ENCODE measurements at places on chromosomes 1 and 21.

DNA sequence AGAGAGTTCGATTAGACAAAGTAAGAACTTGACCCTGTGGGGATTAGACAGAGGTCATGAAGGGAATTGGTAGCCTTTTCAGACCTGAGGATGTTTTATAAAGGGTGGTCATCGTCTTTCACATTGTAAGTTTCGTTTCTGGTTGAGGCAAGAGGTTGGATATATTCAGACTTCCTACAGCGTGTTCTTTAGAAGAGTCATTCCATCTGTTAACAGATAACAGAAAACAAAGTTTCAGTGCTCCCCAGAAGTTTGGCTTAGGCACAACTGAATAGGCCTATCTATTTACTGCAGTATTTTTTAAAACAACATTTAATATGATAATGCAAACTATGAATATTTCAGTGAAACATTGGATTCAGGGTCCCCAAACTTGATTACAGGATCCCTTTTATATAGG is 17.1 kb upstream of the IVNS1ABP start:
- DNase-seq, result no peak

DNA sequence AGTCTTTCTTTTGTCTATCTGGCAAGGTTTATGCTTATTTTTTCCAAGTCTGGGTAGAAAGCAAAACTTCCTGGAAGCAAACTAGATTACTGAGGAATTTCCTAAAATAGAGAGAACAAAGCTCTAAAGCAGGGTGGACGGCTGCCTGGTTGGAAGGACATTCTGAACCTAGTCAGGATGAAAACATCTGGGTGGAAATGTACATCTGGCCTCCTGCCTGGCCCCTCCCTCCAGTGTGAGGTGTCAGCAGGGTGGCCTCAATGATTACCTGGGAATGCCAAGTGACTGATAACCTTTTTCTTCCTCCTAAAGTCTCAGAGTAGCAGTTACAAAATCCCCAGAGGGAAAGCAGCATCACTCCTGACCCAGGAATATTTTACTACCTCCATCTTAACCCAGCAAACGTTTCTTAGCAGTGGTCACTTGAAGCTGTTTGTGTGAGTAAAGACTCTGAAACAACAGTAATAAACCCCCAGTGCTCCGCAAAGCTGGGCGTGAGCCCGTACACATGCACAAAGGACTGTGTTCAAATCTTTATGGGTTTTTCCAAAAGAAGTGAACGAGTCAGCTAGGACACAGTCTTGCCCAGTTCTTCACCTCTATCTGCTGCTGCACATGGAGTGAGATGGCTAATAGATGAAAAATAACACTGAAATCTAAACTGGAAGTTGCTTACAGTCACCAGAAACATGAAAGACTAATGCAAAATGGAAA is 18.9 kb downstream of the ANGPTL7 start:
- DNase-seq, result no peak

GRCh38 chr1:241308471-241308870 is 48.5 kb downstream of the RGS7 start:
- DNase-seq, result no peak

DNA sequence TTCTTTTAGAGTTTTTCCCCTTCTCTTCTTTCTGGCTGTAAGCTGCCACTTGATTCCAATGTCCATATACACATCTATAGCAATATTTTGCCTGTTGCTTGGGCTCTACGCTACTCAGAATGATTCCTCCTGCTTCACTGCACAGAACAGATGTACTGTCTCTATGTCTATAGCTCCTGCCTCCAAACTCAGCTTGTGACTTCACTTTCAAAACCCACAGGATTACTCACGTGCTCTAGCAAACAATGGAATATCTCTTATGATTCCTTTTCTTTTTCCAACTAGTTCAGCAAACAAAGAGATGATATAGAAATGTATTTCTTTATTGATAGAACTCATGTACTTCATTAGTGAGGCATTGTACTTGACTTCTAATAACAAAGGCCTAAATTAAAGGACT is 80.5 kb upstream of the SOX13 start:
- DNase-seq, result no peak

GRCh38 chr1:25140073-25140797 is 92.1 kb downstream of the SYF2 start:
- no peak for DNase-seq

DNA sequence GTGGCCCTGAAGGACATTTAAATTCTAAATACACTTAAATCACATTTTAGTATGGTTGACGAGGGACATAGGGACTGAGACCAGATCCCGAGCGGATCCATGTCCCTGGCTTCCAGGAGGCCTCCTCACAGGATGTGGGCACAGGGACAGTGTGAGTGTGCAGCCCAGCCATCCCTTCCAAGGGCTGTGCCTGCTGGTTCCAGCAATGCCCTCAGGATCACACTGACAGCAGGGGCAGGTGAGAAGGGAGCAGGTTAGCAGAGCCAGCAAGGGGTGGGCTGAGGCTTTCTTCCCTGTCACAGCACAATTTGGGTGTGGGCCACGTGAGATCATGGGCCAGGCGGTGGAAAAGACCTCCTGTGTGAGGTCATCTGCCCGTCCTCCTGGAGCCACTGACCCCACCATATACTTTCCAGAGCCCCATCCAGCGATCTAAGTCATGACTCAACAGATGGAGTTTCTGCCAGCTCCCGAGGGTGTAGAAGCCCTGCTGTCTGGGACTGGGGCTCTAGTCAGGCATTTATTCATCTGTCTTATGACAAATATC is 37.0 kb upstream of the PRSS38 start:
- DNase-seq, result no peak

DNA sequence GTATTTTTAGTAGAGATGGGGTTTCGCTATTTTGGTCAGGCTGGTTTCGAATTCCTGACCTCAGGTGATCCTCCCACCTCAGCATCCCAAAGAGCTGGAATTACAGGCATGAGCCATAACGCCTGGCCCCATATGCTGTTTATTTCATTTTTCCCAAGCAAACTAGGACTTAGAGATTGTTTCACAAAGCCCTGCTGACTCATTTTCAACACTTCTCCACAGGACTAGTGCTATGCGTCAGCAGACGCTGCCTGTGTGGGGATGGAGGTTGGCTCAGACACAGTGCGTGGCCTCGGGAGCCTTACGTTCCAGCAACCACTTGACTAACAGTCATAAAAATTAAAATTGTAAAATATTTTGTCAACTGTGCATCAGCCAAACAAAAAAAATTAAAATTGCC is 22.7 kb downstream of the PKNOX1 start:
- no peak for DNase-seq

DNA sequence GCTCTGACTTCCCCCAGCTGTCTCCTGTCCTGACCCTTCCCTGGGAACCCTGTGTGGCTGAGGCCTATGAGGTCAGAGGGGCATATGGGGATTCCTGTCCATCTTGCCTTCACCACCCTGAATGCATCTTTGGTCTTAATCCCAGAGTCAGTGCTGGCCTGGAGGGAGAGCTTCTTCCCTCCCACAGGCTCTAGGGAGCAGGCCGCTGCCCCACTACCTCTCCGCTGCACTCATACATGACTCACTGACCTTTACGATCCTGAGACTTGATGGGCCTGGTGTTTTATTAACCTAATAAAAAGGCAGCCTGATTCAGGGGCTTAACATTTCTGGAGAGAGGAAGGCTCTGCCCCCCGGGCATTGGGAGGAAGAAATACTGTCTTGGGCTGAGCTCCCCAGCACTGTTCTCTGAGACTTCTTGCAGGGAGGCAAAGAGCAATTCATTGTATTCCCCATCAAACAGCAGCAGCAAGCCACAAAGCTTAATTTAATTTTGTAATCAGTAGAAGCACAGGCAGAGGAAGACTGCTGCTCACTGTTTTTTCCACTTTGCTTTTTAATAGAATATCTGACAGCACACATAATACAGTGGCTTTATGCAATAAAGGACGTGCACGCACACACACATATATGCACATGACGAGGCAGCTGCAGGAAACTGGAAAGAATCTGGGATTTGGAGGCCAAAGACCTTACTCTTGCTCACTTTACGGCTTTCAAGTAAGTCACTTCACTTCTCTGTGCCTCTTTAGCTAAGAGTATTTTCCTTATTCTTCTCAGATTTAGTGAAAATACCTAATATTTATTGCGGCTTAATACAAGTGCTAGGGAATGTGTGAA is 89.2 kb upstream of the GRIK3 start:
- no peak for DNase-seq

DNA sequence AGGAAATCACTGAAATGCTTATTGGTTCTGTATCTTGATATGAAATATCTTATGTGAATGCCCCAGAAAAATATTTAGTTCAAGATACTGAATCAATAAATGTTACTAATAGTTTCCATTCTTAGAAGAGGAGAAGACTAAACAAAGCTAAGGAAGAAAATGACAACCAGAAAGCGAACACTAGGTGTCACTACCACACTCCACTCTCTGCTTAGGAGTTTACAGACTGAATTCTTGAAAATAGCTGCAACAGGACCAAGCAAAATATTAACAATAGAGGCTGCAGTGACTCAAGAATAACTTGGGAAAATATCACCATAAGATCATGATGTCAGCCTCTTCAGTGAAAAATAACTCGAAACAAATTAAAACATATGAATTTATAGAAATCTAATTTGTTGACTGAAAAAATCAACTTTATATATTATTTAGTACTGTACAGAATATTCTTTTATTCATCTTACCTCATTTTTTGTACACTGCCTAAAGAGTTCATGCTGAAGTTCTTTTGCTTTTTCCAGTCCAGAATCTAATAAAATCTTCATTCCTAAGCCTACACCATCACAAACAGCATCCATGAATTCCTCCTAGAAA is 61.6 kb downstream of the KIF14 start:
- DNase-seq, result no peak

- DNase-seq, result no peak
Measured at GRCh38 chr1:9194024-9194423, 40.5 kb upstream of the H6PD start.

- no peak for DNase-seq
Measured at GRCh38 chr1:5002676-5003075, 348.3 kb downstream of the AJAP1 start.

- DNase-seq, result no peak
Measured at GRCh38 chr1:25197235-25197975, 34.9 kb downstream of the SYF2 start.

- DNase-seq, result no peak
Measured at GRCh38 chr1:222009105-222009730, 267.3 kb upstream of the DUSP10 start.

DNA sequence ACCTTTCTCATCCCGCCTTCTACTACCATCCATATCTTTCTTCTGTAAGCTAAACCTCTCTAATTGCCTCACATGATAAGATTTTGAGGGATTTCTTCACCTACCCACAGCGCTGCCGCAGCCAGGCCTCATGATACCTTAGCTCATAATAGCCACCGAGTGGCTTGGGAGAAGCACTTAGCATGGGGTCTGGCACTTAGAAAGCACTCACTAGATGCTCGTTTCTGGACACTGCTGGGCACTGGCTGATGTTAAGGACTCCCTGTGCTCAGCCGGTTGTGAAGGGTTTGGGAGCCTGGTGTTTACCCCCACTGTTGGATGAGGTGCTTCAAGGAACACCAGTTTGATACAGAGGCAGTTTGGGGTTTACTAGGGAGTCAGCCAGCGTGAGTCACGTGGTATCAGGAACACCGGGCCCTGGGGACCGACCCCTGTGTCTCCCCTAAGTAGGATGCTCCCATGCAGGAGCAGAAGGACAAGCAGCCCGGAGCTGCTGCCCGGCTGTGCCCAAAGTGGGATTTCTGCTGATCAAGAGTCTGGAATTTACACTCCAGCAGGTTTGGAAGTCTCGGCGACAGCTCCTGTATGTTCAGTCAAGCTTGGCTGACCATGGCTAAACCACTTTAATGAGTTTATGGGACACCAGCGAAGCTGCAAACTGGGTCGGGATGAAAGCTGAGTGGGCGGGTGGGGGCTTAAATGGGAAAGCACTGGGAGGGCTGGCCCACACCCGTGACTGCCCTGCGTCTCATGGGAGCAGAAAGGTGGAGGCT is 63.3 kb downstream of the GALNT2 start:
- DNase-seq, result no peak

DNA sequence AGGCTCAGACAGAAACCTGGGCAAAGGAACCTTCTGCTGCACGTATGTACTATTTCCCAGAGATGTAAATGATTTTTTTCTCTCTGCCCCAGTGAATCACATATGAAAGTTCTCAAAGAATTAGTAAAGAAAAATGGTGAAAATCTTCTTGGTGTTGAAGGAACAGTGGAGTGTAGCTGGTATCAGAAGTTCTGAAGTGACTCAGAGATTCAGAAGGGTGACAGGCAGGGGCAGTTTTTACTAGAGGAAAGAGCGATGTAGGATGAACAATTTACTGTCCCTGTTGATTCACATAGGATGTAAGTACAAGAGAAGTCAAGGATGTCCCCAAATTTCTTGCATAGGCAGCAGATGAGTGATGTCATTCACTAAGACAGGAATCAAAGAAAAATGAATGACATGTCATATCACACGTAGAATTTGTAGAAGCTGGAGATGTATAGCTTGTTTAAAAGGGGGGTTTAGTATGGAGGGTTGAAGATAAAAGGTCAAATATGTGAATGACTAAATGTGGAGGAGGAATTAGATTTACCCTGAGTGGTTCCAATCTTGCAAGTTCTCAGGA is 26.4 kb downstream of the WLS start:
- no peak for DNase-seq

DNA sequence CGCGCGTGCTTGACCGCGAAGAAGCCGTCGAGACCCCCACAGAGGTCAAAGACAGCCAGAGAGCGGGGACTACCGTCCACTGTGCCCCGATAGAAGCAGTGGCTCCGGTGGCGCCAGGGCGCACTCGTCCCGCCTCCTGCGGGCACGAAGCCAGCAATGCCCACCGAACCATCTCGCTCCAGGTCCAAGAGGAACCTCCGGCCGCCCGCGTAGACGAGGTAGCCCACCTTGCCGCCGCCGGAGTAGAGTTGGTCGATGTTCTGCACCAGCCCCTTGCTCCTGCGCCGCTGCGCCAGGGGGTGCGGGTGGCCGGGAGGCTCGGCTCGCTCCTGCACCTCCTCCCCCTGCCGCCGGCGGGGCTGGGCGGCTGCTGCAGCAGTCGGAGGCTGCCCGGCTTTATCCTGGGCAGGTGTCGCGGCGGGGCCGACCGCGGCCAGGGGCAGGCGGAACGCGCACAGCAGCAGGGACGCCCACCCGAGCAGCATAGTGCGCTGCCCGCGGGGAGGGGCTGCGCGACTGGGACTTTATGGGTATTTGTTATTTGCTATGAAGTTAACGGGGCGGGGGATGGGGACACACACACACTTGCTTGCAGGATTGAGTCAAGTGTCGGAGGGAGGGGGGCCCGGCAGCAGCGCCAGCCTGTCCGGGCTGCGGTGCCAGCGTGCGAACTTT is 844 bp downstream of the ADAMTS5 start:
- no peak for DNase-seq

GRCh38 chr1:185015631-185016030 is 29.7 kb upstream of the RNF2 start:
- no peak for DNase-seq
